ENCODE measurements at places on chromosomes 3 and 15.
A peak's percentile ranks its signal among the peaks of the same experiment; 100 is the strongest.

- peak; percentile 7 for DNase-seq
Measured at GRCh38 chr3:141308588-141309218, 59.6 kb upstream of the ZBTB38 start.

- DNase-seq: no peak
Measured at GRCh38 chr15:88255087-88255483, 1.5 kb downstream of the NTRK3 start.

GRCh38 chr15:41695750-41696436 is 35.7 kb downstream of the MGA start:
- no peak for DNase-seq

DNA sequence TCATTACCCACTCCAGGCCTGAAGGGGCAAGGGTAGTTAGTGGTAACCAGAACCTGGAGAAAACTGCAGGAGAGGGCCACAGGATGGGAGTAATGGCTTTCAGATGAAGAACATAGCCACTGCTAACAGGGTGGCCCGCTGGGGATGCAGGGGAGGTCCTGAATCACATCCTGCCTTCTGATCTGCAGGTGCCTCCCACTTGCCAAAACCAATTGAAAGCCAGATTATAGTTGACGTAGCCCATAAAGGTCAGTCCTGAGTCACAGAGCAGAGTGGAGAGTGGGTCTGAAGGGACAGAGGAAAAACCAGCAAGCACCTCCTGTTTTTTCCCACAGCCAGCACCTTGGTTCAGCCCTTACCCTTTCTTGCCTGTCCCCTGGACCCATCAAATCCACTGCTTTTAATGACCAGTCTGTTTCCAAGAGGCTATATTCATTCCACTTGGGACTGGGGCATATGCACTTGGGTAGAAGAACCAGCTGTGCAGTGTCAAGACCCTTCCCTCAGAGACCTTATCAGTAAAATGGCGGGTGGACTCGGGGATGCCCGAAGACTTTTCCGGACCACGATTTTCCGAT is 646 bp upstream of the SLC35G2 start:
- DNase-seq: no peak

GRCh38 chr15:47507221-47507985 is 209.9 kb upstream of the SEMA6D start:
- DNase-seq: no peak

DNA sequence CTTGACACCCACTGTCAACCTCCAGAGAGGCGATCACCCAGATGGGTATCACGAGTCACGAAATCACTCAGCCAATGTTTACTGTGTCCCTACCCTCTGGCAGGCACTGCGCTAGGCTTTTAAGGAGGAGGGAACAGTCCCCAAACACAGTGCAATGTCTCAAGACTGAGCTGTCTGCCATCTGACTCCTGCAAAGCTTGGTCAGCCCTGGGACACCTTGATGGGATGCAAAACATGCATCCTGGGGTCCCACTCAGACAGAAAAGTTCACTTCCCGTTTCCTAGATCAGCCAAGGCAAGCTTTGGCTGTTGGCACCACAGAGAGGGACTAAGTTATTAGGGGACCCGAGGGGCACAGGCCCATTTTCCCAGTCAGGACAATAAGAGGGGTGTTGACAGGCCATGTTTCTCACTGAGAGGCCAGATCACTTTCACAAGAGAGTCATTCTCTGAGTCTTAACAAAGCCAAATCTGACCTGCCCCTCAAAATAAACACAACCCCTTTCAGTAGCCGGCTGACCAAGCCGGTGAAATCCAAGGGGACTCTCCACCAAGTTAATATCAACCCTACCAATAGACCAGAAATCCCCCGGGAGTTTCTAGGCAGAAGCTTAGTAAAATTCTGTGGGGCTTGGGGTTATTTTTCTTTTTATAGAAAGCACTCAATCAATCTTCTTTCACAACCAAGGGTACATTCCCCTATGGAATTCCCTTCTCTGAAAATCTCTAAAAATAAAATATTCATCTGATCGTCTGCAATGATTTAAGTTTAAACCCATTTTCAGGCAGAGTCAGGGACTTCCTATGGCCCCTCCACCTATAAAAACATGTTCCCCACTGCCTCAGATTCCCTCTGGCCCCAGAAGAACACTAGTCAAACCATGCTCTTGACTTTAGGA is 3.5 kb downstream of the RFTN1 start:
- DNase-seq: no peak

DNA sequence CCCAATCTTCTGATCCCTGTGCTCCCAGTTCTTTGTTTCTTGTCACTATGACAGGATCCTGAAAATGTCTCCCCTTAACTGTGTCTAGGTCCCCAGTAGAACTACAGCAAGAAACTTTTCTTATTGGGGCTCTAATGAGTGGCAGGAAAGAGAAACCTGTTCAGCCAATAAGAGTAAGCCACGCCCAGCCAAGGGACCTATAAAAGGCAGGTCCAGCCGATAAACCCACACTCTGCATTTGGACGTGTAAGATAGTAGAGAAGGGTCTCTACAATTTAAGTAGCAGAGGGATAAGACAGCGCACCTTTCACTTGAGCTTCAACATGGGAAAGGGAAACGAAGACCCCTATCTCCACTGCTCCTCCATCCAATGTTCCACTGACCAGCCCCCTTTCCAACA is 149.9 kb downstream of the LMLN start:
- DNase-seq: no peak

DNA sequence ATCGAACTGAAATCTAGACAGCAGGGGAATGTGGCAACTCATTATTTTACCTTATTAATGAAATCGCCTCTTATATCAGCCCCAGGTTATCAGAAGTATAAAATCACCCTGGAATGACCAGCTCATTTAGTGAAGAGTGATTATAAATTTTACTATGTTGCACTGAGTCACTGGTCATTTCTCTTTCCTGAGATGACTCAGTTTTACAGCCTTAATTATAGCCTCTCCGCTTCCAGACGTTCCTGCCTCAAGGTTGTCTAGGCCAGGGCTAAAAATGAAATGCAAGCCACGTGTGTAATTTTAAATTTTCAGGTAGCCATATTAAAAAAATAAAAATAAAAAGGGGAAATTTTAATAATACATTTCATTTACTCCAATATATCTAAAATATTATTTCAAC is 33.3 kb downstream of the DET1 start:
- DNase-seq: no peak

DNA sequence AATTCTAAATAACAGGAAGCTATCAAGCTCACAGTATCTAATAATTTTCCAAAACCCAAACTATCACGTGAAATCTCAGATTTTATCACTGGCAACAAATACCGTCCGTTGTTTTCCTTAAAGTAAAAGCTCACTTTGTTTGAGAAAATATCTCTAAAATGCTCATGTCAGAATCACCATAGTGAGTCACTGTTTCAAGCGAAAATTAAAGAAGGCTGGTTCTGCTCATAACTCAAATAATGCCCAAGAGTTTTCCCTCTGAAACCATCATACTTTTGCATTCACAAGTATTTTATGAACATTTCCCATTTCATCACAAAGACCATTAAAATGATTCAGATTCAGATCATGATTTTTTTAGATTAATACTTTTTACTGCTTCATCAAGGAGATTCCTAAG is 50.6 kb downstream of the TBL1XR1 start:
- DNase-seq: no peak

GRCh38 chr3:148066802-148067201 is 630.9 kb upstream of the AGTR1 start:
- DNase-seq: no peak

GRCh38 chr3:14364580-14365292 is 37.7 kb upstream of the SLC6A6 start:
- DNase-seq: no peak

DNA sequence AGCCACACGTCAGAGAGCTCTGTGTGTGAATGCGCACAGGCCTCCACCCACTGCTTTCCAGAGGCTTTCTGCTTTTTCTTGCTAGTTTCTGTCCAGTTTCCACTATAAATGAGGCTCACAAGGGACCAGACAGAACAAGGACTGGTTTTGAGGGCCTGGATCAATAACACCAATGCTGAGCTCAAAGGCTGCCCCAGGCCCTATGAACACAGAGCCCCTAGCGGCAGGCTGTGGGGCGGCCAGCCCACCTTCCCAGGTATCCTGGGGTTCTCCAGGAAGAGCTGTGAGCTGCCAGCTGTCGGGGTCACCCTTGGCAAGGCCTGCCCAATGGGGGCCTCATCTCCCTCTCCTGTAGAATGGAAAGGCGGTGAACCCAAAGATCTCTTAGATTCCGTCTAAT is 2.2 kb upstream of the ITIH3 start:
- DNase-seq: no peak

DNA sequence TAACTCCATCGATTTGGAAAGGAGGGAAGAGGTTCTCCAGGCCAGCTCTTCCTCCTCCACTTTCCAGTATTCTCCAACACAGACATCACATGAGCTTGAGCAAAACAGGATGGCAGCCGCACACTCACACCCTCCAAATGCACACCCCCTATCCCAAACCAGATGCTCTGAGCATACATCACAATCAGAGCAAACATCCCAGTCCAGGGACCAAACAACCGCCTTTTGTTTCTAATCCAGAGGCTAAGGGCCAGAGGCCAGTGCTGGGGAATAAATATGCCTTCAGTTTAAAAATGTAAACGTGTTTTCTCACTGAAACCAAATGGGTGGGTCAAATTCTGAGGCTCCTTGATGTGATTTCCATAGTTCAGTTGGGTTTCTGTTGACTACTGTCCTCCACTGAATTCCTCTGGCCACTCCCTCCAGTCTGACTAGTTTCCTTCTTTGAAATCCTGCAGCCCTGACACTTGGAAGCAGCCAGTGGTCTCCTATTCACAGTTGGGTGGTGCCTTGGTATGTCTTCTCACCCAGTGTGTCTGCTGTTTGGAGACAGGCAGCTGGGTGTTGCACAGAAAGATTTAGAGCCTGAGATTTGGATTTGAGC is 19.2 kb upstream of the MFGE8 start:
- DNase-seq: no peak

DNA sequence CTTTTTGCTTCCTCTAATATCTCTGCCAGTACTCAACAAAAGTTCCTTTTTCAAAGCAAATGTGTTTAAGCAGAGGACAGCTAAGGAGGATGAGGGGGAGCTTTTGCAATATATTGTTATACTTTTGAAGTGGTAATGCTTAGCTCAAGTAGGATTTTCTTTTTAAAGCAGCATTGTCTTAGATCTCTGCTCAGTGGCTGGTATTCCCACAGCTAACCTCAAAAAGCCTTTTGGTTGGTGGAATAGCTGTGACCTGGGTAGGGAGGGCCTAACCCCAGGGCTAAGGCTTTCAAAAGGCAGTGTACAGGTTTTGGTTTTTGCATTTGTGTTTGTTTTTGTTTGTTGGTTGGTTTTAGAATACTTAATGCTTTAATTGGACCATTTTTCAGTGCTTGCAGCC is 76.1 kb downstream of the UBP1 start:
- DNase-seq: no peak

- DNase-seq: no peak
Measured at GRCh38 chr3:143563786-143564185, 284.5 kb downstream of the SLC9A9 start.

Data from NCI-H1048 (cell line).